ENCODE measurements at places on chromosomes 16 and 17.

DNA sequence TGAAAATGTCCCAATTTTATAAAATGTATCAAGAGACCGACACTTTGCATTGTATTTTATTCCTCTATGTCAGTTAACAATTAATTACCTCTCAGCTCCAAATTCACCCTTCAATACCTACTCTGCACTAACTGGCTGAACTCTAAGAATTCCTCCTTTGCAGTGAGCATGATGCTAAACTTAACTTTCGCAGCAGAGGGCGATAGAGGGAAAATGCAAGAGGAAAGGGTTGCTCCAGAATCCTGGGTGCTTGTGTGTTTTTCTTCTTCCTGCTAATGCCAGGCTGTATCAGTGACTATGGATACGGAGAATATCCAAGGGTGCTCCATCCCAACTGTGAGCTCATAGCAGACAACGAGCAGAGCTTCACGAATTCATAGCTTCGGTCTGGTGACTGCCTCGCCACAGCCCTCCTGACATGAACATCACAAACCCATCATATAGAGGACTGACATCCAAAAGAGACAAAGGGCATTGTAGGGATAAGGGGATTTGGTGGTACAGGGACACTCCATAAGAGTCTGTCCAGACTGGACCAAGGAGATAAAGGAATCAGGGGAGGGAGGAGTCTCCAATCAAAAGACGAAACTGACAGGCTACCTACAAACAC is 172.9 kb downstream of the STX8 start:
- peak; percentile 51 for DNase-seq

- DNase-seq, result peak; percentile 50
These were observed 80.4 kb downstream of the EFCAB5 start for GRCh38 chr17:30021708-30022317.

GRCh38 chr17:81930142-81931125 is 2.9 kb upstream of the MAFG start:
- DNase-seq, result no peak

DNA sequence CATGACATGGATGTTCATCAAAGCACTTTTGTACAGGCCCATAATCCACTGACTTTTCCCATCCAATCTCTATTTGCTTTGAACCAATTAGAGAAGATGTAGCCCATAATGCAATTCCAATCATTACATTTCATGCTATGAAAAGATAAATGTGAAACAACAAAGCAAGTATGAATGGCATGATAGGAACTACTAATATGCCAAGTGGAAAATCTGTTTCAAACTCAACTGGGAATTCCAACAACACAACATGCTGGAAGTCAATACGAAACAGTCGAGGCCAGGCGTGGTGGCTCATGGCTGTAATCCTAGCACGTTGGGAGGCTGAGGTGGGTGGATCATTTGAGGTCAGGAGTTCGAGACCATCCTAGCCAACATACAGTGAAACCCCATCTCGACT is 39.6 kb upstream of the TMEM97 start:
- no peak for DNase-seq

- DNase-seq, result no peak
These were observed 10.0 kb upstream of the ZFP3 start for GRCh38 chr17:5068236-5068635.

DNA sequence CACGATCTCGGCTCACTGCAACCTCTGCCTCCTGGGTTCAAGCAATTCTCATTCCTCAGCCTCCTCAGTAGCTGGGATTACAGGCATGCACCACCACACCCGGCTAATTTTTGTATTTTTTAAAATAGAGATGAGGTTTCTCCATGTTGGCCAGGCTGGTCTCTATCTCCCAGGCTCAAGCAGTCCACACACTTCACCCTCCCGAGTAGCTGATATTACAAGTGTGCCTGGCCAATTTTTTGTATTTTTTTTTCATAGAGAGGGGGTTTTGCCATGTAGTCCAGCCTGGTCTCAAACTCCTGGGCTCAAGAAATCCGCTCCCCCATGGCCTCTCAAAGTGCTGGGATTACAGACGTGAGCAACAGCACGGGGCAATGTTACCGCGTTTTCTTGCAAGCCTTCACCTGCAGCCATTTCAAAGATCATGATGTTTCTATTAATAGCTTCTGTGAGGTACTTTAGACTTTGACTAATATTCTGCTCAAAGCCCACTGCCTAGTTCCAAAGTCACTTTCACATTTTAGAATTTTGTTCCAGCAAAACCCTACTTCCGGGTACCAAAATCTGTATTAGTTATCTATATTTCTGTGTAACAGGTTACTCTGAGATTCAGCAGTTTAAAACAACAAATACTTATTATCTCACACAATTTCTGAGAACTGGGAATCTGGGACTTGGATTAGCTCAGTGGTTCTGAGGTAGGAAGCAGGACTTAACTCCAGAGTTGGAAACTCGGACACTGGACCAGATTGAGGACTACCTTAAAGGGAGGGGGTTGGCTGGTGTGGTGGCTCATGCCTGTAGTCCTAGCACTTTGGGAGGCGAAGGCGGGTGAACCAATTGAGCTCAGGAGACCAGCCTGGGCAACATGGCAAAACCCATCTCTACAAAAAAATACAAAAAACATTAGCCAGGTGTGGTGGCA is 12.0 kb upstream of the MED13 start:
- no peak for DNase-seq

- DNase-seq, result no peak
These were observed 14.0 kb upstream of the TEX2 start for GRCh38 chr17:64276961-64277505.

DNA sequence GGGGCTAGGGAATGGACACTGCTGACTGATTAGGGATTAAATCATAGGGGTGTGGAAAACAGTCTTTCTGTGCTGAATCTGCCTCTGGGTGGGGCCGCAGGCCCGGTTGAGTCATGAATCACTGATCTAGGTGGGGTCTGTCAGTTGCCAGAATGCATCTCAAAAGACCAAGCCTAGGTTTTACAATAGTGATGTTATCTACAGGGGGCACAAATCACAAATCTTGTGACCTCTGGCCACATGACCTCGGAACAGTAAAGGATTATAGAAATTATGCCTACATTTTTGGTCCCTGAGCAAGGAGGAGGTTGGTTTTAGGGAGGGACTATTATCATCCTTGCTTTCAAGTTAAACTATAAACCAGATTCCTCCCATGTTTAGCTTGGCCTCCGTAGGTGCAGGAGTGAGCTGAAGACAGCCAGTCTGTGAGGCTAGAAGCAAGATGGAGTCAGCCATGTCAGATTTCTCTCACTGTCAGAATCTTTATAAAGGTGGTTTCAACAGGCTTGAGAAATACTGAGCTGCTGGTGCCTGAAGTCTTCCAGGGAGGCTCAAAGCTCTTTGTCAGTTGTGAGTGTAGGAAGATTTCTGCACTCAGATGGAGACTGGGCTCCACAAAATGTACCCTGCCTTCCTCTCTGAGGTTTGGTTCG is 12.9 kb downstream of the GNGT2 start:
- DNase-seq, result no peak

- DNase-seq, result no peak
These were observed 39.0 kb downstream of the PRKCB start for GRCh38 chr16:23874613-23875294.

- no peak for DNase-seq
These were observed 3.7 kb upstream of the DNASE1 start for GRCh38 chr16:3650631-3651265.

GRCh38 chr16:87601401-87601981 is 817 bp upstream of the JPH3 start:
- DNase-seq, result no peak

DNA sequence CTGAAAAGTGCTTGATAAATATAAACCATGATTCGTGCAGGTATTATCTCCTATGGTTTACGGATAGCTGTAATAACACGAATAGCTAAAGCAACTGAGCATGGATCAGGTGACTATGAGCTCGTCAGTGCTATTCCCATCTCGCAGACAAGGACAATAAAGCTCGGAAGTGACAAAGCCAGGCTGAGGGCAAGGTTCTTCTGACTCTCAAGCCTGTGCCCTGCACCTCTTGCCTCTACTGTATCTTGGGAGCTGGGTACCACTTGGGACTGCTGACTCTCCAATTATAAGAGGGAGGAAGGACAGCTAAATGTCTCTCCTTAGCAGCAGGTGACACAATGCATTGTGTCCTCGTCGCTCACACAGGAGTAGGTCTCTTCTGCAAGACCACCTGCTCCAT is 49.6 kb upstream of the IRF8 start:
- DNase-seq, result no peak

DNA sequence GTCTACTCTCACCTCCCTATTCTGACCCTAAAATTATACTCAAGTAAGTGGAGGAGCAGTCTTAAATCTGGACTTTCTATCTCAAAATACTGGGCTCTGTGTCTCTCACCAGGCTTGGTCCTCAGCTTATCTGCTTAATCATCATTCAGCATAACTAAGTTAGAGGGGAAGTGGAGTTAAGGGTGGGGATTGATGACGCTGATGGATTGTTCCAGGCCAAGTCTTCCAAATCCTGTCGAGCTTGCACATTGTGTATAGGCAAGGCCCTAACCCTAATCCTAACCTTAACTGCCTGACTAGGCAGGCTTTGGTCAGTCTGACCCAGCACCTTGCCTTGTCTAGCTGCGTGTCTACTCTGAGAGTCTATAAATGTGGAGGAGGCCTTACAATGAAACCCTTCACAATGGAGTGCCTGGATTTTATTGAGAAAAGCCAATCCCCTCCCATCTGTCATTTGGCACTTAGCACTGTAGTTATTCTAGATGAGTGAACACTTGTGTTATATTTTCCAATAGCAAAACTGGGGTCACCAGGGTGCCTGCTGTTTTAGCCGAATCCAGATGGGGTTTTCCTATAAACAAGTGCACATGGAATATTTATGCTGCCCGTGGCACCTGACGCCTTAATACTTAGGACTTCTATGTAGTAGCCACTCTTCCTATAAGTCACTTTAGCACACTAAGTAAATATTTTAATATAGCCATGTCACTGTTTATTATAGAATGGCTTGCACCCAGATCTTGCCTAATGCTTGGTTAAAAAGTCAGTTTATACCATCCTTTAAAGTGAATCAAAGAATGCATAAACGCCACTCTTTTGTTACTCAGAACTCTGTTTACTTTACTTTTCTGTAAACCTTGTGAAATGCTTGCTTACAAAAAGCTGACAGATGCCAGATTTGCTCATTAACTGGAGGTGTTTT is 193.2 kb upstream of the MYOCD start:
- DNase-seq, result no peak

DNA sequence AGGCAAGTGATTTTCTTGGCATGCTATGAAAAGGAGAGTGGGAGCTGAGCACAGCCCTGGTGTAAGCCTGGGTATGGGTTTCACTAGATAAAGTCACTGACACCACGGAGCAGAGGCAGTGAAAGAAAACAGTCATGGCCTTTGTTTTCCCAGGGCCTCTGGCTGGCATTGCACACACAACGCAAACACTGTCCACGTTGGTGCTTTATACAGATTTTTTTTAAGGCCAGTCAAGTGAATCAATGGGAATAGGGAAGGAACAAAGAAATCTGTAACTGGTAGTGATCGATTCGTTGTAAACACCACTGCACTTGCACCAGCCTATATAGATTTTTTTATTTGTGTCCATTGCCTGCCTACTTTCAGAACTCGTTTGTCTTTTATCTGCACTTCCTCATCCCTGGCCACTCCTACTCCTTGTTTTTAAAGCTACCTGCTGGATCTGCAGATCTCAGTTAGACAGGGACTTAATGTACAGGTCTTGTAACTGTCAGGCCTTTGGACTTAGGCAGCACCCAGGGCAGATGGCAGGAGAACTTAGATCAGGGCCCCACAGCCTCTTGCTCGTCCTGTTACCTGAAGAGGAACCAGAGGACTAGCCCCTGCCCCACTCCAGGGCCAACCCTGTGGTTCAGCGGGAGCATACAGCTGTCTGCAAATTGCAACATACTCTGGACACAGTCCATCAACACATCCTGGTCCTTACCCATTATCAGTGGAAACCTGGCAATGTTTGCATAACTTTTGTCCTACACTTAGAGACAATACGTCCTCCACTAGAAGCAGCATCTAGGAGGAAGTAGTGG is 10.6 kb upstream of the TMIGD1 start:
- DNase-seq, result peak; percentile 91

- DNase-seq, result no peak
These were observed 25.1 kb downstream of the C16orf54 start for GRCh38 chr16:29720703-29721102.
